ENCODE measurements at places on chromosomes 2 and 18.

DNA sequence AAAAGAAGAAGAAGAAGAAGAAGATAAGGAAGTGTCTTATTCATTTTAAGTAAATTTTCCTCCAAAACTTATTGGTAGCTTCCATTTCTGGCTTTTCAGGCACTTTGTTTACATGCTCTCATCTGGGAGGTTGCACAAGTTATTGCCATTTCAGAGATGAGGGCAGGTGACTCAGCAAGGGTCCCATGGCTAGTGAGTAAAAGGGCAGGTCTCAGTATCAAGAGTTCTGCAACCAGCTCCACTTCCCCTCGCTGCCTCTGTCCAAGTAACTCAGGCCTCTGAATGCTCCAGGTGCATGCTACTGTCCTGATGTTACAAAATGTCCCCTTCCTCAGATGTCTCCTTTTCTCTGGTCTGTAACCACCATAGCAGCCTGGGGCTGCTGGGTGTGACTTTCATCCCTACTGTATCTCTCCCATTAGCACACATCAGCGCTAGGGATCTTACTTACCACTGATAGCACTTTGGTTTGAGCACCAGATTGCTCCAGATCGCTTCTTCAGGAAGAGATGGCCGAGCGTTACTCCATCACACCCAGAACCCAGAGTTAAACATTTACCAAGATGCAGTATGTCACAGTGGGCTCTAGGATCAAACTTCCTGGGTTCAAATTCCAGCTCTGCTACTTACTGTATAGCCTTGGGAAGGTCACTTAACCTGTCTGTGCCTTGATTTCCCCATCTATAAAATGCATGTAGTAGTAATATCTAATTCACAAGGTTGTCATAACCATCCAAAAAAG, 57.4 kb upstream of the LAPTM4A start:
- DNase-seq, result no peak

DNA sequence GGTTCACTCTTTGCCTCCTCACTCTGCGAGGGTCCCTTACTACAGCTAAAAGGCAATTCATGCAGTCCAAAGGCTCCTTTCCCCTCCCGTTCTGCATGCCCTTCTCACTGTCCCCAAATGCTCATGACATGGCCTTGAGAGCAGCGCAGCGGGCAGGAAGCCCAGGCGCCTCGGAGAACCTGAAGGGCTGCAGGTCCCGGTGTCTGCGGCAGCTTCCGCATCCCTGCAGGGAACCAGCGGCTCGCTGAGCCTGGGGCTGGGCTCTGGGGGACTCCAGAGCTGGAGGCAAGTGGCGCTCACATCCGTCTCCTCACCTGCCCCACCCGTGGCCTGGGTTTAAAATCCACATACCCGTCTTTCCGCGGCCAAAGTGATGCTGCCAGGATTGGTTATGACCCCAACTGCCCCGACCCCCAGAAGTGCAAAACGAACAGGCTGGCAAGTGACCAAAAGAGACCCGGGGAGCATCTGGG, 462 bp upstream of the CIDEA start:
- DNase-seq, result no peak

DNA sequence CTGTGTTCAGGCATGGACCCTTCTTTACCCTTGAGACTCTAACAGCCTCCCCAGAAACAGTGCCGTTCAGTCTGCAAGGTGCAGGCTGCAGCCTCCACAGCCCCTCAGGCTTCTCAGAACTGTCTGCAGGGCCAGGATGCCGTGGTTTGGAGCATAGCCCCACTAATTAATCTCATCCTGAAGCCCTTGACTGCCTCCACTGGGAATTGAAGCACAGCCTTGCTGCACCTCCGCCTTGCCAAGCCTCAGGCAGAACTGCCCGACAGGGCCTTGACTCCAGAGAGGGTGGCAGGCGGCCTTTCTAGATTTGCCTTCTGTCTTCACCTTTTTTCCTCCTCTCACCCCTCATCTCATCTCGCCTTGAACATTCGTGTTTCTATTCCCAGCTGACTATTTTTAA, 119.8 kb downstream of the NRP2 start:
- DNase-seq, result no peak

GRCh38 chr18:70235478-70235877, 30.0 kb upstream of the RTTN start:
- no peak for DNase-seq

DNA sequence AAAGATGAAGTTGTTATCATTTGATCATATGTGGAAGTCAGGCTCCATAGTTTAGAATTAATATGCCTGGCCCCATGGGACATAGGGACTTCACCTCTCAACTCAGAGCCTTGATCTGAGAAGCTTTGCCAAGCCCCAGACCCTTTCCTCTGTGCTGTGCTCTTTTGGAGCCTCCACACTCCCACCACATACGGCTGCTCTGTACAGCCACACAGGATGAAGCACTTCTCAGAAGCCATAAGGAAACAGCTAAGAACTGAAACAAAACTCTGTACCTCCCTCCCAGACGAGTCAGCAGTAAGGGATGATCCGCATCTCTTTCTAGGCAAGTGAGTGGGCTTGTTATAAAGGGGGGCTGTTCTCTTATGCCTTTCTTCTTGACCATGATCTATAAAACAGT, 66.5 kb downstream of the CAB39 start:
- peak; percentile 23 for DNase-seq

GRCh38 chr2:212863185-212863588, 288.2 kb downstream of the IKZF2 start:
- DNase-seq, result peak; percentile 2

DNA sequence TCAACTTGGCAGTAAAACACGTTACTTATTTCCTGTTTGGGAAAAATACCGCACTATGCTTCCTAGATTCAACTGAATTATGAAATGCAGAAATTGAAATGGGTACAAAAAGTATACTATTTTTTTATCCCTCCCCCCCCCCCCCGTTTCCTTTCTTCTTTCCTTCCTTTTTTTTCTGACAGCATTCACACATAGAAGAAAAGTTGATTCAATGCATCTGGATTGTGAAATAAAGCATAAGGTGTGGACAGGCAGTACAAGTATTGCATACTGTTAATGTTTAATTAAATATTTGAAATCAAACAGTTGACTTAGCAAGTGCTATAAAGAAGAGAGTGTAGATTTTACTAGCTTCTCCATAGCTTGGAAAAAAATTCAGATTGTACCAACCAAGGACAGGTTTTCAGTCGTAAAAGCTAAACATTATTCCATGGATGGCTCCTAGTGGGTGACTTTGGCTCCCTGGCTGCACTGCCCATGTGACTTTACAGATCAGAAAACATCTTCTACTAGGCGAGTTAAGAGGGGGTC, 21.6 kb upstream of the AGFG1 start:
- no peak for DNase-seq

DNA sequence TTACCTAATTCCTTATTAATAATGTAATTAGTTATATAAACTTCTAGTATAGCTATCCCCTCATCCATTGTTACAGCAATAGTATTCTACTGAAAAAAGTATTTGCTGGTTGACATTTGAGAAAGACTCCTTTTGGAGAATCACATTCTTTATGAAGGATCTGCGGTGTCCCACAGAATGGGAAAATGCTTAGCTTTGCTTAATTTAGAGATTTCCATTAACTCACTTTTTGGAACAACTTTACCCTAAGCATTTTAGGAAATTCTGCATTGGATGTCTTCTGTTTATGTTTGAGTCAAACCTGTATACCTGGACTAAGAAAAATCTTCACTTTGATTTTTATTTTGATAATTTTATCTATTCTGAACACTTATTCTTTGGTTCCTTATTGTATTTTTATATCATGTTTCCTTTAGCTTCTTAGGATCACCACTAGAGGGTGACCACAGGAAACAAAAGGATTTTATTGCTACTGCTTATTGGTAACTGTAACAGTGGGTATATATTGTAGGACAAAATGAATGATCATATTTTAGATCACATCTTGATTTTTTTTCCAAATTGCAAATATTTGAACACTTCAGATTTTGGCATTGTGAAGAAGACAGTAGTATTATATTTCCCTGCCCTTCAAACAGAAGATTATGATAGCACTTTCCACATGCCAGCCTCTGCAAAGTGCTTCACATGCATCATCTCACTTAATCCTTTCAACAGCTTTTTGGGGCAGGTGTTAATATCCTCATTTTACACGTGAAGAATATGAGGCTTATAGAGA, 79.6 kb downstream of the MIB1 start:
- DNase-seq, result no peak

DNA sequence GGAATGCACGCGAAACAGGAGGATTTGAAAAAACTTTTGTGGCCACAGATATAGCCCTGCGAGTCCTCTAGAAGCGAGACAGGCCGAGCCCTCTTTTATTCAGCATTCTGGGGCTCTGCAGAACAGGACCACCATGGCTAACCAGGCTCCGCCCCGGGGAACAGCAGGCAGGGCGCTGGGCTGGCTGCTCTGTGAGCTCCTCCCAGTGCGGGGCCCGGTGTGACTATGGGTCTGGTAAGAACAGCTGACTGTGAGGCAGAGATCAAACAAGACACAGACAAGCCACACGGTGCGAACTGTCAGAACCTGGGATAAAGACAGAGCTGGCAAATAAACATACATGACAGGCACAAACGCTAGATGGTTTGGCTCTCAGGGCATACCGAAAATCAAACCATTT, 15.5 kb downstream of the PXDN start:
- no peak for DNase-seq

DNA sequence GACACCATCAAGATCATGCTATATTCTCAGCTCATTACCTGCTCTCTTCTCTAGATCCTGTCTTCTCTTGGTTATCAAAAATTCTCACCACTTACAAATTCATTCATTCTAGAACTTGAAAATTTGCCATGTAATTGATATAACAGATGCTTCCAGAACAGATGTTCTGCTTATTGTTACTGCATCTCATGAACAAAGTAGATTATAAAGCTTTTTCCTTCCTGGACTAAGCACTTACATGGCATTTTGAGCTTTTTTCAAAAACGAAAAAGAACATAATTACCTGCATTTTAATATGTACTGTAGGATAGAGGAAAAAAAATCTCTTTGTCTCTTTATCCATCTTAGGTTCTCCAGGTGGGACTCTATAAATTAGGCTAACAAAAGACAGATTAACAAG, 79.6 kb upstream of the CREB1 start:
- DNase-seq, result no peak

GRCh38 chr2:26086779-26087178, 52.9 kb downstream of the RAB10 start:
- no peak for DNase-seq

DNA sequence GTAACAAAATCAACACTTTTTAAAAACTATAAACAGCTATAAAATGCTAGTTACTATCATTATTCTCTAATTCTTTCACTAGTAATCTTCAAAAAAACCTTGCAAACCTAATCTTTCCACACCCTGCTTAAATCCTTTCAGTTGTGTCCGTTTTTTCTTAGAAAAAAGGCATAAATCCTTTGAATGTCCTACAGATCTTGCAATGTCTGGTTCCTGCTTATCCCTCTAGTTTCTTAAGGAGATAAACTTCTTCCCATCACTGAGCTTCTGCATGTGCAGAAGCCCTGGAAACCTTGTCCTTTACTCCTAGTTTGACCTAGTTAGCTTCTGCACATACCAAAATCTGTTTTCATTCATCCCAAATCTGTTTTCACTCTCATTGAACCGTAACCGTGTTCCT, 1.3 kb upstream of the PNO1 start:
- DNase-seq, result no peak

DNA sequence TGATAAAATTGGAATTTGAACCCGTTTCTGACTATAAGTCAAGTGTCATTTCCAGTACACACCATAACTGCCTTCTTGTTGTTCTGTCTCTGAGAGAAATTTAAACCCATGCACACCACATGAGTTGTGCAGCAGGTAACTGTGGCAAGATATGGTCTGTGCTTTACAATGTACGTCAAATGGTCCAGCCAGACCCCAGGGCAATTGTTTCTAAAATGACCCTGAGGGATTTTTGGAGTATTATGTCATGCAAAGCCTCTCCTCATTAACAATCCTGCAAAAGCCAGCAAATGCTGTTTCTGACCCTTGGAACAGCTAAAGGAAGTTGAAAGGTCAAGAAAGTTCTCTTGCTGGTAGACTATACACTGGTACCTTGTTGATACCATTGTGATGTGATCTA, 47.7 kb upstream of the WIPF1 start:
- DNase-seq, result no peak

- peak; percentile 10 for DNase-seq
Observed at GRCh38 chr18:21599585-21600525, 649 bp downstream of the ESCO1 start.

All from activated naive CD4-positive, alpha-beta T cell treated with Interleukin-2 at 50 U/mL for 16 hours (primary cell).